Fibroblast of gingiva (primary cell): ENCODE measurements at places on chromosomes 6 and 20.

DNA sequence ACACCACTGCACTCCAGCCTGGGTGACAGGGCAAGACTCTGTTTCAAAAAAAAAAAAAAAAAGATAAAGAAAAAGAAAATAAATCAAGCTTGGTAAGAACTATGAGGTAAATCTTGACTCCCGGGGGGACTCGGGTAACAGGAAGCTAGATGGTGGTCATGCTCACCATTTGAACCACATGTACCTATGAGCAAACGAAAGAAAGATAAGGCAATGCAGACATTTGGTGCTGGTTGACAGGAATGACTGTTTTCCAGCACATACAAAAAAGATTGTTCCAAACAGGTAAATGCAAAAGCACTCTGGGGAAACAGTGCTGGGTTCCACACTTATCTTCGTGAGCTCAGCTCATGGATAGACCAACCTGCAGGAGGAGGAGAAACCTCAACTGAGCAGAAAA is 22.8 kb upstream of the PTPN1 start:
- no peak for DNase-seq

GRCh38 chr20:31687777-31688176 is 34.9 kb downstream of the BCL2L1 start:
- DNase-seq, result no peak

GRCh38 chr6:97198046-97198565 is 84.9 kb downstream of the MMS22L start:
- no peak for DNase-seq

DNA sequence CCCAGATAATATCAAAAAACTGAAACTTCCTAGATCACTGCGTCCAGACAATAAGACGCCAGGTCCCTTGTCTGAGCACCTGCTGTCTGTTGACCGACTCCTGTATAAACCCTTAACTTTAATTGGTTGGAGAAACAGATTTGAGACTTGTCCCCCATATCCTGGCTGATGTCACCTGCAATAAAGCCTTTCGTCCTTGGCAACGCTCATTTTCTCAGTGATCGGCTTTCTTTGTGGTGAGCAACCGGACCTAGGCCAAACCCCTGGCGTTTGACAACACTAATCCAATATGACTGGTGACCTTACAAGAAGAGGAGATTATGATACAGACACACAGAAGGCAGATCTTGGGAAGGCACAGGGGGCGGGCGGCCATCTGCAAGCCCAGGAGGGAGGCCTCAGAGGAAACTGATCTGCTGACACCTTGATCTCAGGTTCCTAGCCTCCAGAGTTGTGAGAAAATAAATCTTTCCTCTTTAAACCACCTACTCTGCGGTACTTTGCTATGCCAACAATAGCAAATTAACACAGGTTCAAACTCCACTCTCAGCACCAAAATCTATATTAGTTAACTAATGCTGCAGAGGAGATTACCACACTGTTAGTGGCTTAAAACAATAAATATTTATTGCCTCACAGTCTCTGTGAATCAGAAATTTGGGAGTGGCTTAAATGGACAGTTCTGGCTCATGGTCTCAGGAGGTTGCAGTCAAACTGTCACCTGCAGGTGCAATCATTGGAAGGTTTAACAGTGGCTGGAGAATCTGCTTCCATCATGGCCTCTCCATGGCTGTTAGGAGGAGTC is 178.7 kb downstream of the OTOR start:
- no peak for DNase-seq

DNA sequence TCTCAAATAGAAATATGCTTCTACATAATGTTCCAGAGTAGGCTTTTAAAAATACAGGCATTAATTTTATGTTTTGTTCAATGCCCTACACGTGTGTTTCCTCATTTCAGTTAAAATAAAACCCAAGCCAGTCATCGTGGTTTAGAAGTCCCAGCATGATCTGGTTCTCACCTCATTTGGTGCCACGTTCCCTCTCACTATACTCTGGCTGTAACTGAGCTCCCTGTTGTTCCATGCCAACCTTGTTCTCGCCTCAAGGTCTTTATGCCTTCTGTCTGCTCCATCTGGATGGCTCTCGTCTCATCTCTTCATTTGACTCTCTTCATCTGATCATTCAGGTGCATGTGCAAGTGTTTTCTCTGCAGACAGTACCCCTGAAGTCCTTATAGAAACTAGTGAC is 32.6 kb downstream of the HDGFL1 start:
- DNase-seq, result no peak

DNA sequence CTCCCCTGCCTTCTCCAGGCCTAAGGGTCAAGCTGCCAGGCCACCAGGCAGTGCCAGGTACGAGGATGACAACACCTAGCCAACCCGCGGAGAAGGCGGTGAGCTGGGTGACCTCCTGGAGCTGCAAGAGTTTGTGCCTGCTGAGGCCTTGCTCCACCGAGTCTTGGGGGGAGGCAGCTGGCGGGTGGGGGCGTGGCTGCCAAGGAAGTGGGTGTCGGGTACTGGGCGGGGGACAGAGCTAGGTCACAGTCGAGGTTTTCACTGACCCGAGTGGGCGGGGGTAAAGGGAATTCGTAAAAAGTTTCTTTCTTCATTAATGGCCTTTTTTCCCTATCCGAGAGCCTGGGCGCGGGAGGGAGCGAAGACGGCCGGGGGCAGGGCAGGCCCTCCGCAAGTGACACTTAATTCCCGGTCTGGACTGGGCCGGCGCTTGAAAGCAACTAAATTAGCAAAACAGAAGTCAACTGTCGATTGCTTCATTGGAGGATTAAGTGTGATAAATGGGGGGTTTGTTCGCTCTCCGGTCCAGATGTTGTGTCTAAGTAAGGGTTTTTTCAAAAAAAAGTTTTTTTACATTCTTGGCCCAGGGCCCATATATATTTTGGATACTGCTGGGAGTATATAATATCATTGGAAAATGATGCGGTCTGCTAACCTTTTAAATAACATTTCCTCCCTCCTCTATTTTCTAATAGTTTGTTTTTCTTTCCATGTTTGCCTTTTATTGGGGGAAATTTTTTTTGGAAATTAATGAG is 43.1 kb upstream of the FOXP4 start:
- no peak for DNase-seq

DNA sequence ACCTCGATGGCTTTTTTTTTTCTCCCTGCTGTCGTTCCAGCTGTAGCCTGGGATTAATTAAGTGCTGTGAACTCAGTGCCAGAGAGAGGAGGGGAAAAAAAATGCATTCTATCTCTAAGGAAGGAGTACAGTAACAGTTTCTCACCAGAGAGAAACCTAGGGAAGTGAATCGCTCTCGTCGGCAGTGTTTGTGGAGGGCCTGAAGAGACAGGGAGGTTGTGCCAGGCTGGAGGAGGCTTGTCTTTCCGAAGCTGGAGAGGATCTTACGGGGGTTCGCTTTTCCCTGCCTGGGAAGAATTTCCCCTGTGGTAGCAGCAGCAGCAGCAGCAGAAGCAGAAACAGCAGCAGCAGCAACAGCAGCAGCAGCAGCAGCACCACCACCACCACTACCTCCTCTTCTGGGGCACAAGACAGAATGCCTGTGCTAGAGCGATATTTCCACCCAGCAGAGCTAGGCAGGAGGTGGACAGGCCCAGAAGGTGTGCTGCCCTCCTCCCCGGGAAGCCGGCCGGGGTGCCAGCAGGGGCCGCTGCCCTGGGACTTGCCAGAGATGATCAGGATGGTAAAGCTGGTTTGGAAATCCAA is 186.5 kb downstream of the PDE7B start:
- peak; percentile 73 for DNase-seq

GRCh38 chr20:23308908-23309307 is 41.7 kb upstream of the NXT1 start:
- no peak for DNase-seq

- peak; percentile 84 for DNase-seq
Measured at GRCh38 chr20:47133809-47134456, 222.6 kb downstream of the ZMYND8 start.

DNA sequence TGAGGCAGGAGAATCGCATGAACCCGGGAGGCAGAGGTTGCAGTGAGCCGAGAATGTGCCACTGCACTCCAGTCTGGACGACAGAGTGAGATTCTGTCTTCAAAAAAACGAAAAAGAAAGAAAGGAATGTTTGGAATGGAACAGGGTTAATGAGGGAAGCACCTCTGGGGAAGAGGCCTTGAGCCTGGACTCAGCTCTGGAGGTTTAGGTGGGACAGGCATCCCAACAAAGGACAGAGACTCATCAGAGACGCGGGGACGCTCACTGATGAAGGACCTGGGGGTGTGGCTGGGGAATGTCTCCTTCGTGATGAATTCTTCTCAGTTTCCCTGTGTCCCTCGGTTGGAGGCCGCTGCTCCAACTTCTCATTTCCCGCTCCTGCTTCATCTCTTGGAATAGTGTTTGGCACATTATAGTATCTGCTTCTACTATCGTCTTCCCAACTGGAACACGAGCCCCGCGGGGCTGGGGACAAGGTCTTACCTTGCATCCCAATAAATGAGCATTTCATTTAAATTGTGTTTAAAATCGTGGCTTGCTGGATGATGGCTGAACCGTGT is 27.6 kb downstream of the KIF25 start:
- no peak for DNase-seq

- no peak for DNase-seq
Measured at GRCh38 chr6:77446249-77446648, 17.0 kb downstream of the HTR1B start.

GRCh38 chr6:33846226-33846625 is 42.4 kb upstream of the MLN start:
- DNase-seq, result no peak

DNA sequence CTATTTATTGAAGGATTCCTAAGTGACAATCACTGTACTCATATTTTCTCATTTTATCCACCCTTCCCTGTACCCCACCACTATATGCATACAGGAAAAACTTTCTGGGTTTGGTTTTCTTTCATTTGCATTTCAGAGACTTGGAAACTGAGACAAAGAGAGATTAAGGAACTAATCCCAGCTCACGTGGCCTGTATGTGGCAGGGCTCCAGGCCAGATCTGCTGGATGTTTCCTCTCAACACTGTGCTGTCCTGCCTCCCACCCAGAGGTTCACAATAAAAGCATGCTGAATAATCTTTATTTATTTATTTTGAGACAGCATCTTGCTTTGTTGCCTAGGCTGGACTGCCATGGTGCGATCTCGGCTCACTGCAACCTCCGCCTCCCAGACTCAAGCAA is 50.2 kb downstream of the CEP162 start:
- no peak for DNase-seq

DNA sequence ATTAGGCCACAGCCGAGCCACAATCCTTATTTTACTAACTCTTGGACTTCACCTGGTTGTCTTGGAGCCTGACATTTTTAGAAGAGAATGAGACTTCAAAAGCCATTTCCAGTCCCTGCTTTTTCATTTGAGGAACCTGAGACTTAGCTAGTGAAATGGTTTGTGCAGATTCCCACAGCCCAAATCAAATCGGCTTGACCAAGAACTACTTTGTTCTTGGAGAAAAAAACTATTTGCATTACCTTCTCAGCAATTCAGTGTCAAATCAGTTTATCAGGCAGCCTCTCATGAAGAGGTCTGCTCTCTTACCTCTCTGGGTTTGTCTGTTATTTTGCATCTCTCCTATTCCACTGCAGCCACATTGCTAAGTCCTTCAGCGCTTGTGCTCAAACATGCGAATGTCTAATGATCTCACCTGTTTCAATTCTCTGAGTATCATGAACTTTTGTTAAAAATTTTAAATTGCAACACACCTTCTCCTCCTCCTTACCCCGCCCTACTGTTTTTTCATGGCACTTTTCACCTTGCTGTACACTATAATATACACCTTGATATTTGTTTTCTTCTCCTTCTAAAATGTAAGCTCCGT is 573 bp upstream of the IFNGR1 start:
- DNase-seq, result no peak

GRCh38 chr20:14543040-14543439 is 205.6 kb upstream of the FLRT3 start:
- DNase-seq, result no peak

- DNase-seq, result no peak
Measured at GRCh38 chr20:22962567-22963439, 72.3 kb upstream of the SSTR4 start.

GRCh38 chr6:91476000-91476399 is 889.1 kb upstream of the MAP3K7 start:
- DNase-seq, result peak; percentile 7

GRCh38 chr6:12335131-12335527 is 45.0 kb downstream of the EDN1 start:
- DNase-seq, result no peak

- DNase-seq, result no peak
Measured at GRCh38 chr6:45566882-45567281, 189.1 kb upstream of the SUPT3H start.

GRCh38 chr20:11861479-11861878 is 56.2 kb upstream of the BTBD3 start:
- DNase-seq, result no peak

DNA sequence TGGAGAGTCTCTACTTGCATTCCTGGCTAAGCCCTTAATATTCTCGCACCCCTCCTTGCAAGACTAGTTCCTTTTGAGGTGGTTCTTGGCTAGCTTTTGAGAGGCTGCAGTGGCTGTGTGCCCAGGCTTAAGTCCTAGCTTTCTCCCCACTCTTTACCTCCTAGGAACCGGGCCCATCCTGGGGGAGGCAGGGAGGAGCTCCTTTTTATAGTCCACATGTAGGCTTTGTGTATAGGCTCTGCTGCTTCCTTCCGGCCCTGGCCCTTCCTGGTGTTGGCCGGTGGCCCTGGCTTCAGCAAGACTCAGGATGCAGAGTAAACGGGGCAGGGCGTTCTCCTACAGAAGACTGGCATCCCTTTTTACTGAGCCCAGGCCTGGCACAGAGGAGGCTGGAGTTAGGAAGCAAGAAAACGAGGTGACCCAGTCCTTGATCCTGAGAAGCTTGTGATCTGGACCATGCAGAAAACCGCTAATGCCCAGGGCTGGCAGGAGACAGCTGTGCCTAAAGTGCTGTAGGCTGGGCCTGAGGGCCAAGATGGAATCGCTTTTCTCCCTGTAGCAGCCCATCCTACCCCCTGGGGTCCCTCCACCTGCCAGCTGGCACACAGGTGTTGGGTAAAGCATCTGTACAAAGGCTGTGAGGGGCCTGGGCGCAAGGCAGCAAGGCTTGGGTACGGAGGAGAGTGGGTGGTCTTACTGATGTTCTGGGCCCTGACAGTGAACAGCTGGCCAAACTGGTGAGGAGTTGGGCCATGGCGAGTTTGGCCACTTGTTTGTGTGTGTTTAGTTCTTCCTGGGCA is 8.7 kb downstream of the PLCG1 start:
- no peak for DNase-seq

- no peak for DNase-seq
Measured at GRCh38 chr6:87908978-87909811, 138.4 kb upstream of the SPACA1 start.

- DNase-seq, result no peak
Measured at GRCh38 chr6:30875244-30876038, 8.9 kb upstream of the DDR1 start.

- DNase-seq, result peak; percentile 62
Measured at GRCh38 chr20:8414586-8415274, 282.7 kb downstream of the PLCB1 start.

DNA sequence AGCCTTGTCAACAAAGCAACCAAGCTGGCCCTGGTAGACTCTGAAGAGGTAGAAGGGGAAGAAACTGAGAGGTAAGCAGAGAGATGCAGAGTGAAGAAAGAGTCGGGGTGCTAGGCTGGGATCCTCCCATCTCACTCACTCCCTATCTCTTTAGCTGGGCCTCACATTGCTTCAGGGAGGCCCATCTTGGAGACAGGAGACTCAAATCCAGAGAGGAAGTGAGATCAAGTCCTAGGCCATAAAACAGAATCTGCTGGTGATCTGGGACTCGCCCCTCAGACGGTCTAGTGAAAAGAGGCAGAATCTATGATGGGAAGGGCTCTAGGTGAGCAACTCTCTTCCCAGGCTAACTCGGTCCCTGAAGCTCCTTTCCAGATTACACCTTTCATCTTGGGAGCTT is 659 bp upstream of the GUCA1B start:
- DNase-seq, result no peak

- no peak for DNase-seq
Measured at GRCh38 chr20:38946836-38947235, 15.3 kb upstream of the DHX35 start.
